Calu3 (cell line): ENCODE measurements at places on chromosomes 5 and 9.

- DNase-seq = no peak
Measured at GRCh38 chr5:155651-156410, 35.5 kb upstream of the LRRC14B start.

- DNase-seq = no peak
Measured at GRCh38 chr9:90967145-90967538, 165.5 kb downstream of the SYK start.

- DNase-seq = no peak
Measured at GRCh38 chr9:123387686-123388085, 31.7 kb downstream of the CRB2 start.

DNA sequence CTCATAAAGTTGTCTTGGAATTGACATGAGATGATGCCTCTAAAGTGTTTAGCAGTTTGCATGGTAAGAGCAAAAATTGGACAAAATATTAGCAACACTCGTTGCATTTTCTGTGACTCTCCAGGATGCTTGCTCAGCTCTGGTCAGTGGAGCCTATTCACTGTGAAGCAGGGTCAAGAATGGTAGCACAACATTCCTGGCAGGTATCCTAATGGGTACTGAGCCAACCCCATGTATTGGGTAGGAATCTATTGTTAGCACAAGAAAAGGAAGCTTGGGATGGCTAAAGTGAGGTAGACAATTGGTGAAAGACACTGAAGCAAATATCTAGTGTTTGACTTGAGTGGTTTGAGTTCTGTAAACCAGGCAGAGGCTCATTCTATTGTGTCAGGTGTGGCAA is 10.4 kb upstream of the ACTBL2 start:
- no peak for DNase-seq

DNA sequence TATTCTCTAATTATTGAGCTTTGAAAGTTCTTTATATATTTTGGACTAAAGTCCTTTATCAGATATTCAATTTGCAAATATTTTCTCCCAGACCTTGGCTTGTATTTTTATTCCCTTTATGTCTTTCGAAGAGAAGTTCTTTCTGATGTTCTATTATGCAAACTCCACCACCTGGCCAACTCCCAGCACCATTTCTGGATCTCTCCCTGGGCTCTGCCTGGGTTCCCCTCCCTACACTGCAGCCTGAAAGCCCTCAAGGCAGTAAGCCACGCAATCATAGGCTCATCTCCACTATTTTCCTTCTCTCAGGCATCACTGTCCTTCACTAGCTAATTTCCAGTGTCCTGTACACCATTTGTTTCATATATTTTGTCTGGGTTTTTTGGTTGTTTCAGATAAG is 76.1 kb downstream of the GRAMD2B start:
- DNase-seq = no peak

GRCh38 chr9:25861421-25861820 is 183.2 kb upstream of the TUSC1 start:
- no peak for DNase-seq

DNA sequence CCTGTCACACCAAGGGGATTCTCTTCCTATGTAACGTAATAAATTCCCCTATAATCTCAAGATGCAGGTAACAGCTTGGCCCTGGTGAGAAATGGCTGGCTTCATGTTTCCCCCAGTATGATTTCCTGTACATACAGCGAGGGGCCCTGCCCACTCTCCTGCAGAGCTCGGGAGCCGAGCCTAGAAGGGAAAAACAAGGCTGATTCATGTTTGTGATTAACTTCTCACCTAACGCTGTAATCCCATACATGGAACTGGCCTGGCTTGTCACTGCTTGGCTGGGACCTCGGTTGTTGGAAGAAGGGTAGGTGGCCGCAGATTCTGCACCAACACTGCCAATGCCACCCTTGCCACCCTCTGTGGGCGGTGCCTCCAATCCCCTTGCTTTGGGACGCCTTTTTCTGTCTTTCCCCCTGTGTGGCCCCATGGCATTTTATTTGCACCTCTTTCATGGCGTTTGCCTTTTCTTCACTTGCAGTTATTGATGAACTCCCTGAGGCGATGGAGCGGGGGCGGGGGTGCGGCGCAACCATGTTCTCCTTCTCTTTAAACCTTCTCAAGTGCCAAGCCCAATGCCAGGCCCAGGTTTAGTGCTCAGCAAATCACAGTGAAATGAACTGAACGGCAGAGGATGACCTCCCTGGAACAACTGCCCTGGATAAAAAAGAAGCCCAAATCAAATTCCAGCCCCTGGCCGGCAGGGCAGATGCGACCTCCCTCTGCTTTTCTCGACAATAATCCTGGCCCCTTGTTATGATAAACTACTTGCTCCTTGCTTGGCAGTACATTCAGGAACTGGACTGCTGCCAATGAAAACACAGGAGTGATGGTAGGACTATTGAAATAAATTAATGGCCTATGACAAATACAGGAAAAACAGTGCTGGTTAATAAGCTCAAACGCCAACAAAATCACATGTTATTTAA is 108.1 kb downstream of the TMEM174 start:
- peak; percentile 77 for DNase-seq

GRCh38 chr5:88765171-88765570 is 117.8 kb downstream of the MEF2C start:
- no peak for DNase-seq

- no peak for DNase-seq
Measured at GRCh38 chr9:125932012-125932411, 184.8 kb downstream of the PBX3 start.

DNA sequence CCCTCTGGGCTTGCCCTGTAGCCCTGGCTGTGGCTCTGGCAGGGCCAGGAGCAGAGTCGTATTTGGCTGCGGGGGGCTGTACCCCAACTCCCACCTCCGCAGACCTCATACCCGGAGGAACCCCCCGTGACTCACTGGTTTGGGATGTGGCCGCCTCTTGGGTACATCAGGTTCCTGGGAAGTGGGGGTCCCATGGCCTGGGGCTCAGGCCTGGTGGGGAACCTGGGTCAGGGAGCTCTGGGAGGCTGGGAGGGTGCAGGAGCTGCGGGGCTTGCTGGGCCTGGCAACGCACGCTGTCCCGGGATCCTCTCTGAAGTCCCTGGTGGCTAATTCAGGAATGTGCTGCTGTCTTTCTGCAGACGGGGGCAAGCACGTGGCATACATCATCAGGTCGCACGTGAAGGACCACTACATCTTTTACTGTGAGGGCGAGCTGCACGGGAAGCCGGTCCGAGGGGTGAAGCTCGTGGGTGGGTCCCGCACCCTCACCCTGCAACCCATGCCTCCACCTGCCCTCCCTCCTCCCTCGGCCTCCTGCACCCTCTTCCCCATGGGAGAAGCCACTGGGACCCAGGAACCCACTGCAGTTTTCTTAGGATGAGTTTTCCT is 2.4 kb downstream of the LCN1 start:
- no peak for DNase-seq

DNA sequence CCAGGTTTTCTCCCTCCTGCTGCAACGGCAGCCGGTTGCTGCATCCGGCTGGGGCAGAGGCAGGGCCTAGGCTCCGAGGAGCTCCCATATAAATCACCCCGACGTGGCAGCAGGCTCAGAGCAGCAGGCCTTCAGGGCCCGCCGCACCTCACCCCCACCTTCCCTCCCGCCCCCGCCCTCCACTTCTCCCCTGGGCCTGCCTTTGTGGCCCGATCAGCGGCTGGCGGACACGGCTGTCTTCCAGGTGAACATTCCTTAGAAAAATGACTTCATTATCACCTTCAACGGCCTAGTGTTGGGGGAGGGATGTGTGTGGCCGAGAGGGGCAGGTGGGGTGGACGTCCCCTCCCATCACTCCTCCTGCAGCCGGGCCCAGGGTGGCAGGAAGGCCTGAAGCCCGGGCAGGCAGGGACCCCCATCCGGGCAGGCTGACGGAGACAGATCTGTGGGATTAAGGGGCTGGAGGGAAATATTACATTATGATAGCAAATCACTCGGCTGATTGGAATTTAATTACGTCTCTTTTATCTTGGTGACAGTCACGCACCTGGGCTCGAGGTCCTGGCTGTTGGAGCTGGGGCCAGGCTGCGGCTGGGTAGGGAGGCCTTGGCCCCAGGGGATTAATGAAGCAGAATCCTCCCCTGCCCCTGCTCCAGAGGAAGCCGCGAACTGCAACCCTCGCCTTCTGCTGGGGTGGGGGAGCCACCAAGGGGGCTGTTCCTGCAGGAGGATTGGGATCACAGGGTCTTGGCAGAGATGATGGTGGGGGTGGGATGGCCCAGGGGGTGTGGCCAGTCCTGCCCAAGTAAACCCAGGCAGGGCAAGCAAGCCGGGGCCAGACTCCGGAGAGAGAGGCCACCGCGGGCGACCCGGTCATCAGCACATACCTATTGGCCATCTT is 38.4 kb upstream of the RXRA start:
- DNase-seq = no peak

DNA sequence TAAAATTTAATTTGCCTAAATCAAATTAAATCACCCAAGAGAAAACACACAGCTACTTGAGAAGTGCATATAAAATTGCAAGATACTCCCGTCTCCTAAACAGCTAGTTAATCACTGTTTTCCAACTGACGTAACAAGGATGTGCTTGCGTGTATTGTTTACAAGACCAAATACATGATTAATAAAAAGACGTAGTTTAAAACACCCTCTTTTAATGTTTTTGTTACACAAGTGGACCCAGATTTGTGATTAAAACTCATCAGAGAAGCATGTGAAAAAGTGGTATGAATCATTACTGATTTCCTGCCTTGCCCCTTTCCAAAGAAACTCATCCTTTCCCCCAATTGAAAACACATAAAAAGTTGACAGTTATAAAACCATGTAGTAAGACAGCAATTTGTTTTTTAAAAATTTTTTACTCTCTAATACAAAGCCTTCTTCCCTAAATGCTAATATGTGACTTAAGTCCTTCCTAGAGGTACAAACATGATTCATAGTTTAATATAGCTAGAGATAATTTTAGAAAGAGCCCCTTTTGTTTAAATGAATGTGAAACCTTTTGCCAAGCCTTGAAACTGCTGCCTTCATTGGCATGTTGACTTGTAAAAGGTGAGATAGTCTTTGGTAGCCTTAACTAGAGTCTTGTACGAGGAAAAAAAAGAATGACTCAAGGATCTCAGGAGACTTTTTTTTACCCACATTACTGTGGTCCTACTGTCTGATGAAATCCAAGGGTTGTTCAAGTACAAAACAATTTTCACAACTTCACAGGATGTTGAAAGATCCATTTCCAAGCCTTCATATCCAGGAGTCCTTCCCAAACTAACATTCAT is 61.4 kb upstream of the FST start:
- DNase-seq = no peak

- peak; percentile 13 for DNase-seq
Measured at GRCh38 chr5:41747301-41747700, 122.9 kb downstream of the OXCT1 start.

DNA sequence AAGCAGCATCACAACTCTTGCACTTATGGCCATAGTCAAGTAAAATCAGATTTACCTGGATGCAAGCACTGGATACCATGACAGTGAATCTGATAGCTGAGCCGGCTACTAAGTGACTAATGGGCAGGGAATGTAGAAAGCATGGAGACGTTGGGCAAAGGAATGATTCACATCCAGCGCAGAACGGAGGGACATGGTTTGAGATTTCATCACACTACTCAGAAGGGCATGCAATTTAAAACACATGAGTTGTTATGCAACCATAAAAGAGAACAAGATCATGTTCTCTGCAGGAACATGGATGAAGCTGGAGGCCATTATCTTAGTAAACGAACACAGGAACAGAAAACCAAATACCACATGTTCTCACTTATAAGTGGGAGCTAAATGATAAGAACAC is 169.1 kb upstream of the PIK3R1 start:
- peak; percentile 57 for DNase-seq

DNA sequence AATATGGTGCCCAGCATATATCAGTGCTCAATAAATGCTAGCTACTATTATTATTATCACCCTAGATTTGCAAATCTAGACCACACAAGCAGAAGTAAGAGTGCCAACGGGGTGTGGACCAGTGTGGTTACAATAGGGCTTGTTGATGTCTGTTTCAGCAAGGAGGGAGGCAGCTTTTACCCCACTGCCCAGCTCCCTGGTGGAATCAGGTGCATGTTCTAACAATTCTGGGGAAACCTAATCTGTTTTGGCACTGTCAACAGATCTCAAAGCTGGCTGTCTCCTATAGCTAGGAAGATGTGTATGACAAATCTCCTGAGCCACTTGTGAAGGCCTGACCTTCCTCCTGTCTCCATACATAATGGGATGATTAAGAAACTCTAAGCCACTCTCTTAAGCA is 5.7 kb downstream of the TGFBI start:
- no peak for DNase-seq

DNA sequence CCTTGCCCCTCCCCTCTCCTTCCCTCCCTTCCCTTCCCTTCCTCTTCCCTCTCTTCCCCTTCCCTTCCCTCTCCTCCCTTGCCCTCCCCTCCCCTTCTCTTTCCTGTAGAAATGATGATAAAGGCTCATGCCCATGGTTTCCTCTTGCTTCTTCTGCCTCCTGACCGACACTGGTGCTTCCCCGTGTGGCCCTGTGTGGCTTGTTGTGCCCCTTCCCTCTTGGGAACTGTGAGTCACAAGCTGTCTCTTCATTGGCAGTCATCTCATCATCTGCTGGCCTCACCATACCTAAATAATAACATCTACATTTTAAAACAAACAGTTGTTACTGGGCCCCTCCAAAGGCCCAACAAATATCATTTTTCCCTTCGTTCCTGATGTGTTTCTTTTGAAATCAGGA is 11.7 kb upstream of the CARNMT1 start:
- DNase-seq = no peak

- DNase-seq = no peak
Measured at GRCh38 chr9:38313421-38313820, 79.1 kb upstream of the ALDH1B1 start.

GRCh38 chr5:30843541-30843940 is 349.9 kb upstream of the CDH6 start:
- no peak for DNase-seq

DNA sequence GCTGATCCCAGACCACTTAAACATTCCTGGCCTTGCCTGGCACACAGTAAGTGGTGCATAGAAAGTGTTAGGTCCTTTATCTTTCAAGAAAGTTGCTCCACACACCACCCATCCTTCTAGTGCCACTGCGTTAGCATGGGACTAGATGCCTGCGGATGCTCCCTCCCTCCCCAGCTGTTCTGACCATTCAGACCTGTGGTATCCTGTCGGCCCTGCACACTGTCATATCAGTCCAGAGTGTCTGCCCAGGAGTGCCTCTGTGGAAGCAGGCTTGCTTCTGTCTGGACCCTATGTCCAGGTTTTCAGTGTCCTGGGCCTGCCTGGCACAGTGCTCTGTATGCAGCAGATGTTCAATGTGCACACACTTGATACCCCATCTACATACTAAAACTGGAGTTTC is 38.3 kb upstream of the SMU1 start:
- no peak for DNase-seq

DNA sequence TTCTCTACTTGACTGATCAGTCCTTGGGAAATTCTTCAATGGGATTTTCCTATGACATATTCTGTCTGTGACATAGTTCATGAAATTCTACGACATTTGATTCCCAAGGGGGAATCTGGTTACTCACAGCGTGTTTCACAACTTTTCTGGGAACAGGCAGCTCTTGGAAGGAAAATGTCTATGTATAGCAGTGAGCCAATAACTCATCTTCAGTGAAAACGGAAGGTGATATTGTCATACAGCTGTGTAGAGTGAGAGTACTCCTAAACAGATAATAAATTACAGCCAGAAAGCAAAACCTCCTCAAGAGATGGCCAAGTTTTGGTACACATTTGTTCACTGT is 91.4 kb downstream of the C9orf152 start:
- DNase-seq = no peak

- DNase-seq = no peak
Measured at GRCh38 chr5:147017621-147018020, 139.1 kb upstream of the PPP2R2B start.

GRCh38 chr9:24242576-24242975 is 303.1 kb downstream of the IZUMO3 start:
- DNase-seq = no peak

- no peak for DNase-seq
Measured at GRCh38 chr5:74261866-74262265, 378.7 kb downstream of the ENC1 start.
